ENCODE measurements at places on chromosomes 3 and 15.
A peak's percentile ranks its signal among the peaks of the same experiment; 100 is the strongest.

- DNase-seq: no peak
These were observed 133.0 kb upstream of the THBS1 start for GRCh38 chr15:39447881-39448280.

GRCh38 chr3:27673701-27674100, 48.4 kb downstream of the EOMES start:
- DNase-seq: no peak

GRCh38 chr15:62254137-62254934, 89.3 kb upstream of the C2CD4B start:
- peak; percentile 79 for DNase-seq

DNA sequence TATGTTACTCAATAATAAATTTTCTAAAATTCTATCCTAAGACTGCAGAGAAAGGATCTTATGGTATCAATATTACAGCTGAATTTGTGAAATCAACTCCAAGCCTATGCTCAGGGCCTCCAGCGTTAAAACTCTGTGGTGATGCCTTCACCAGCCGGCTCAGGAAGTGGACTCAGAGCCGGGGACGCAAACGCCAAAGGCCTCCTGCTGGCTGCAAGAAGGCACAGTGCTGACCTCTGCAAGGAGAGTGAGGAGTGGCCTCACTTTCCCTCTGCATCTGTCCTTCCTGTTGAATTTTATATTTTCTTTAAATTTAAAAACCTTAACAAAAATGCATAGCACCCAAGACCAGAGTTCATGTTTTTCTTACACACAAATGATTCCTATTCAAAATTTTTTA, 48.5 kb downstream of the HERC2 start:
- no peak for DNase-seq

- no peak for DNase-seq
These were observed 269.1 kb upstream of the CFAP20DC start for GRCh38 chr3:59318881-59319280.

DNA sequence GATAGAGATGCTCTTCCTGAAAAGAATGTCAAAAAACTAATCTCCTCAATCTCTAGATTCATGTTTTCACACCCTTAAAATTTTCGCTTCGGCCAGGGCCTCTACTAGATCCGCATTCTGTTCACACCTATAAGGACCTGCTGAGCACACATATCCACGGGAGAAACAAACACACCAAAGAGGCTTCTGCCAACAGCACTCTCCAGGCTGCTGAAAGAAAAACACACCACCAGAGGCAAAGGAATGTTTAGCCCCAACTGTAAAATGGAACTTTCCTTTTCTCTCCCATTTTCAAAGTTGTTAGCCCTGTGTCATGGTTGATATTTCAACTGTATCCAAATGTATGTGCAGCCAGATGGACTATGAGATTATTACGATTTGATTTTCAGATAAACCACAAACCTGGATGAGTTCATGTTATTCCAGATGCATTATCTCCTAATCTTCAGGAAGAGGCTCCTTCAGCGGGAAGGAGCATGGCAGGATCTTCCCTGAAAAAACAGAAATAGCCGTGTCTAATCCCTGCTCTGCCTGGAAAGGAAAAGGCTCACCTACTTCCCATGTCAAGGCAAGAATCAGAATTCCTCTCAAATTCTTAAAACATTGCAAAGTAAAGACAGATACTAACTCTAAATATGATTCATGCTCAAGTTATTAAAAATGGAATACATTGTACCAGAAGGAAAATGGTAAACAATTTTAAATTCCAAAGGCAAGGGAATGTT, 442.7 kb upstream of the NR2F2 start:
- DNase-seq: no peak

- no peak for DNase-seq
These were observed 1.5 kb downstream of the C3orf70 start for GRCh38 chr3:185151101-185151963.

DNA sequence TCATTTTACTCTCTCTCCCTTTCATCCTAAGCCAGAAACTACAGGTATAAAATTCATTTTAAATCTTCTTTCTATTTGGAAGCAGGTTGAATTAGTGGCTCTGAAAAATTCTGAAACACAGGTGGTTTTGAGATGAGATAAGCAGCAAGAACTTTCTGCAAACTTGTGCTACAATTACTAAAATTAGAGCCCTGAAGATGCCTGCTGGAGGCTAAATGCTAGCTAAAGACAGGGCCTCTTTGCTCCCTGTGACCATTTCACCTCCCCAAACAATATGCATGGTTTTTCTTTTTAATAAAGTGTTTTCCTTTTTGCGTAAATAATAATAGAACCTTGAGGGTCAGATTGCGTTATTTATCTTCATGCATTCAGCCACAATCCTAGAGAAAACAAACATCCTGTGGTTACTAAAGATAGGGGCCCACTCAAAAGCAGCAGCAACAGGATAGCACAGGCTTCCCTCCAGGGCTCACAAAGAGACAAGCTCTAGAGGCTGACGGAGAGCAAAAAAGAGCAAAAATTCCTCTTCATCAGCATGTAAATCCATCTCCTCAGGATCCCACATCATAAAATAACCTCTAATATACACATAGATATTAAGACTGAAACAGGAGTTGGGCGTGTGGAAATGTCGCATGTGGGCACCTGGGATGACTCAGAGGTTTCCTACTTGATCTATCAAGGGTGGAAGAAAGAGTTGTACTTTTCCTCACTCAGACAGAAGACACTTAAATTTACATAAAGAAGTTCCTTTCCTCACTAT, 26.5 kb upstream of the CP start:
- no peak for DNase-seq

DNA sequence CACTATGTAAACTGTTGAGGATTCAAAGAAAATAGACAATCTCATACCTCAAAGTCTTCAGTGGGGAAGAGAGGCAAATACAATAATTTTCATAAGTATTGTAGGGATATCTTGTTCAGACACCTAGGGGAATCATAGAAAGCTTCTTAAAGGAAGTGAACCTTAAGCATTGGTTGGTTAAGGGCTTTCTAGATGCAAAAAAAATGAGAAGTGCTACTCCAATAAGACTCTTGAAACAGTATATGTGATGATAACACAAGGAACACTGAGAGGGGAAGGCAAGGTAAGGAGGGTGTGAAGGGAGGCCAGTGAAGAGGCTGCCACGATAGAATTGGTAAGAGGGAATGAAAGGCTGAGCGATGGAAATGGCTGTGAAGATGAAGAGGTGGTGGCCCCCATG, 104.1 kb downstream of the TPRG1 start:
- no peak for DNase-seq

- DNase-seq: no peak
These were observed 3.7 kb downstream of the KPNA1 start for GRCh38 chr3:122510878-122511535.

DNA sequence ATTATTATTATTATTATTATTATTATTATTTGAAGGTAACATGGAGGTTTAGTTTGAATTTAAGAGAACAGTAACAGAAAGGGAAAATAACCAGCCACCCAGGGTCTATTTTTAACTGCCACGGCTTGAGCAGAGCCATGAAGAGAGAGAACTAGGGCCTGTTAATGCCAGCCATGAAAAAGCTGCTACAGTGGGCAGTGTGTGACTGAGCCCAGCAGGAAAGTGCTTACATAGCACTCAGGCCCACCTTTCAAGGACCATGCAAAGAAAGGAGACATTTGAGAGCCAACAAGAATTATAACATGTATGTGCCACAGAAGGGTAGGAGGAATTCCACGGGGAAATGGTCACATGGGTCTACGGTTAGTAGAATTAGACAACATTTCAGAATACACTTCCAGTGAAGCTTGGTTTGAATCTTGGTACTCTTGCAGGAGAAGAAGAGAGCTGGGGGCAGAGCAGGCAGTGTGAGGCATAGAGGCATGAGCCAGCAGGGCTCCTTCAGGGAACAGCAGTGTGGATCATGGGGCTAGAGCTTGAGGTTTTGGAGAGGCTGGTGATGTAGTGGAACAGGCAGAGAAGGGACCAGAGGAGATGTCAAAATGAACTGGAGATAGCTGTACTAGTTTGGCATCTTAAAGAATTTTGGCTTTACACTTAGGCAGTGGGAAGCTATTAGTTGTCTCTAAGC, 140.7 kb downstream of the CMSS1 start:
- DNase-seq: no peak

DNA sequence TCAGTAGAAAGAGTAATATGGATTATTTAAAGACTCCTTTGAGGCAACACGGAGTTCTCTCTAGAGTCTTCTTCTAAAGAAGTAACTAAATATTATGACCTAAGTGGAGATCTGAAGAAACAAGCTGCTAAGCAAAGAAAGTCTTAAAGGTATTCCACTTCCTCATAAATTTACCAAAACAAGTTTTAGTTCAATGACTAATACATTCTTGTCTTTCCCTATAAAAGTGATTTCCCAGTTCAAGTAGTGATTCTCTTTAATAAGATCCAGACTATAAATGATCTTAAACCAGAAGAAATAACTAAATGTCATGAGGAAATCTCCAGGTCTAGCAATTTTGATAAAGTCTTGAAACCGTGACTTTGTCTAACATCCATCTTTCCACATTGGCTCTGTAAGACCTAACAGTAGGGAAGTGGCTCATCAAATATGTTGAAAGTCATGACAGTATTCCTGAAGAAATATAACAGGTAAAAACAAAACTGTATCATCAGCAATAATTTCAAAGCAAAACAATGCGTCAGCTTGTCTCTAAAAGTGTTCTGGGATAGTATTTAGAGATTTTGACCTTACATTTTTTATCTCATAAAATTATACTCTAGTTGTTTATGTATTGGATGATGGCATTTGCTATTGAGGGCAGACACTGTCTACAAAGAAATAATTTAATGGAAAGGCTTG, 51.8 kb upstream of the NEDD4 start:
- DNase-seq: no peak

GRCh38 chr3:144265542-144266100, 294.0 kb downstream of the DIPK2A start:
- DNase-seq: no peak

DNA sequence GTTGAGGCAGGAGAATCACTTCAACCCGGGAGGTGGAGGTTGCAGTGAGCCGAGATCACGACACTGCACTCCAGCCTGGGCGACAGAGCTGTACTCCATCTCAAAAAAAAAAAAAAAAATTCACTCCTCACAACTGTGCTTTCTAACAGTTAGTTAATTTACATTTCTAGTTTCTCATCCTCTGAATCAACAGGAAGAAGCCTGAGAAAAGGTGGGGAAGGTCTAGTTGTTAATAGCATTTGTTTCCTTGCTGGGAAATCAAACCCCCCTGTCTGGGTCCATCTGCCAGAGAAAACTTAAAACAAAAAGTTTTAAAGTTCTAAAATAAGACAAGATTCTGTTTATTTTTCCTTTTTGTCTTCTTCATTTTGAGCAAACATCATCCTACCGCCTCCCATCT, 62.3 kb downstream of the TMEM39A start:
- no peak for DNase-seq

GRCh38 chr3:119745942-119746341, 36.0 kb upstream of the NR1I2 start:
- DNase-seq: no peak

- DNase-seq: no peak
These were observed 391.3 kb upstream of the TPRG1 start for GRCh38 chr3:188780193-188781147.

GRCh38 chr3:16897254-16897926, 12.6 kb downstream of the PLCL2 start:
- DNase-seq: no peak

- DNase-seq: no peak
These were observed 73.3 kb downstream of the ABHD5 start for GRCh38 chr3:43764056-43764455.

DNA sequence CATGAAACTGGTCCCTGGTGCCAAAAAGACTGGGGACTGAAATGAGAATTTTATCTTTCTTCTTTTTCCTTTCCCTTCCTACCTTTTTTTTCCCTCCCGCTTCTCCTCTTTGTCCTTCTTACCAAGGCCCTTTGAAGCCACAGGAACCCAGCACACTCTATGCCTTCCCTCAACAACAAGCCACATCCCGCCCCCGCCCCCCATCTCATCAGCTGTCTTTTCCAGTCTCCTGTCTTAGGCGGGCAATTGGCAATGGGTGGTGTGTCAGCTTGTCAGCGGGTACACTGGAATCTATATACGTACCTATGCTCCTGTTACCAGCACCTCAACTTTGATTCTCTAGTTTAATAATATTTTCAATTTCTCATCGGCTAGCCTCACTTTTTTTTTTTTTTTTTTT, 56.3 kb upstream of the CHD2 start:
- DNase-seq: no peak

DNA sequence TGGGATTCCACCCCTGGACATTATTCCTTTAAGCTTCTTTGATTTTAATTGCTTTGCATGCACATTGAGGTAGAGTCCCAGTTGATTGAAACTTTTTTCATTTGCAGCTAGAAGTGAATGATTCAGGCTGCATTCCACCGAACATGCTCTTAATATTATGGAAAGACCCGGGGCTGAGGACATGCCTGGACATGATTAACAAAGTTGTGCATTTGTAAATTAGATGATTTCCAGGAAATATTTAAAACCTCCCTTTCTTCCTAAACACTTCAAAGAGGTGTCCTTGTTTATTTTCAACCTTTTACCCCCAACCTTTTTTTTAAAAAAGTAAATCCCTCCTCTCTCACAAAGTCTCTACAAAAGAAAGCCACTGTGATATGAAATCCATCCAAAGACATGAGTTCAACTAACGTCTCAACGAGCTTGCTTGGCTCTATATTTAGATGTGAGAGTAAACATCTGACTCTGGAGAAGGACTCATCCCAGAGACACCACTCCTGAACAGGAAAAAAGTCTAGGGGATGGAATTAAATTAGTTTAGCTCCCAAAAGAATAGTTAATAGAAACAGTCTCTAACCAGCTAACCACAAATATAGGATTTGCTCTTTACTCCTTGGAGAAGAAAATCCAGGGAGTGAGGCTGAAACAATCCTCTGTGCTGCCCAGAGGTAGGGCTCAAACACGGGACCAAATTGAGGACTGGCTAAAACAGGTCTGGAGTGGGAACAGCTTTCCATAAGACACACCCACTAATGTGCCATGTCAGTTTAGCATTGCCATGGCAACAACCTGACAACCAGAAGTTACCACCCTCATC, 83.1 kb downstream of the XXYLT1 start:
- no peak for DNase-seq

GRCh38 chr15:40115670-40116093, 7.0 kb upstream of the BMF start:
- peak; percentile 77 for DNase-seq

GRCh38 chr3:13324835-13325501, 95.2 kb downstream of the NUP210 start:
- no peak for DNase-seq

DNA sequence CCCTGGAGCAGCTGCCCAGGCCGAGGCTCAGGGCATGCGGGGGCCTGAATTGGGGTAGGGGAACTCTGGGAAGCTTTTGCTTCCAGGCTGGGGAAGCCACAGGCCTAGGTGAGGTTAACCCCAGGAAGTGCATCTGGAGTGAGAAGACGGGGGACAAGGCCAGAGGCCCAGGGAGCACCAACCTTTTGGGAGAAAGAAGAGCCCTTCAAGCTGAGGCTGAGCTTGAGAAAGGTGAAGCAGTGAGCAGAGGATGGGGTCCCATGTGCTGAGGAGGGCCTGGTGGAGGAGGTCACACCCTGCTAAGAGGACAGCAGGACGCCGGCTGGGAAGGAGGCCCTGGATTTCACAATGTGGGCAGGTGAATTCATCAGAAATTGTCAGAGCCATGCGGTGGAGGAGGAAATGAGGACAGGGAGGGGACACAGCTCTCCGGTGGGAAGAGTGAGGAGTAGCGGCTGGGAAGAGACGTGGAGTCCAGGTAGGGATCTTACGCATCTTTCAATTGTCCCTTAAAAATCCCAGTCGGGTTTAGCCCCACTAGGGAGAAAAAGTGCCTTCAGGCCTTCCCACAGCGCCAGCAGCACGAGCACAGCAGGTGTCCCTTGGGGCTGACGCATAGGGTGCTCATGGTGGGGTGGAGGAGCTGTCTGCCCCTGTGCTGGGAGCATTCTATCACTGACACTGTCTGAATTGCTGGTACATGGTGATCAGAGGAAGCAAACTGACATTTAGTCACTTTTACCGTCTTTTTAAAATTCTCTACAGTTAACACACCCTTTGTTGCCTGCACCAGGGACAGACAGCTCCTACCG, 50.9 kb downstream of the HCN4 start:
- no peak for DNase-seq

All from Right ventricle myocardium inferior (tissue), 1 donor.